Esophagus mucosa (tissue), 1 donor: ENCODE measurements at places on chromosomes 13 and 19. TPM values are rescaled to one million over a fixed set of nuclear protein-coding genes. Genes with fewer than 3 reads are reported as not detected.

ZNF541 gene
- total RNA-seq, result 0.08 TPM

ZNF17 gene
- total RNA-seq, result 6.5 TPM

KLF16 gene
- total RNA-seq, result 23.4 TPM

PSG5 gene
- total RNA-seq, result not detected

C19orf67 gene
- 0.12 TPM for total RNA-seq

TFPT gene
- total RNA-seq, result 8.8 TPM

CYSLTR2 gene
- total RNA-seq, result 0.24 TPM

KLK6 gene
- total RNA-seq, result 106 TPM

RPS28 gene
- 1,802 TPM for total RNA-seq

ZNF599 gene
- total RNA-seq, result 2.7 TPM

FREM2 gene
- total RNA-seq, result 0.40 TPM

ZNF667 gene
- 0.76 TPM for total RNA-seq

C5AR2 gene
- total RNA-seq, result 1.7 TPM

LRRC8E gene
- 11.6 TPM for total RNA-seq

ERVK3-1 gene
- 18.6 TPM for total RNA-seq

FBXO27 gene
- 41.9 TPM for total RNA-seq

ATXN8OS gene
- total RNA-seq, result not detected

FGF21 gene
- total RNA-seq, result not detected

LONP1 gene
- 47.1 TPM for total RNA-seq

RFPL4AL1 gene
- not detected for total RNA-seq

CEACAM5 gene
- total RNA-seq, result 369 TPM

ZNF665 gene
- total RNA-seq, result 0.56 TPM

SLC39A3 gene
- total RNA-seq, result 21.0 TPM

KLK12 gene
- total RNA-seq, result 153 TPM

NAA16 gene
- 9.6 TPM for total RNA-seq

WASF3 gene
- total RNA-seq, result 2.0 TPM

DLL3 gene
- total RNA-seq, result not detected

ANGPTL8 gene
- total RNA-seq, result not detected

CBLC gene
- total RNA-seq, result 36.2 TPM

SLC25A41 gene
- total RNA-seq, result 0.36 TPM

NANOS2 gene
- not detected for total RNA-seq

IZUMO2 gene
- not detected for total RNA-seq

NKPD1 gene
- total RNA-seq, result 1.00 TPM

PRSS57 gene
- total RNA-seq, result not detected

TLE5 gene
- 238 TPM for total RNA-seq

GNG7 gene
- 0.68 TPM for total RNA-seq

IFI30 gene
- total RNA-seq, result 17.0 TPM

EID2 gene
- total RNA-seq, result 6.7 TPM

DHDH gene
- 1.2 TPM for total RNA-seq

TLE2 gene
- total RNA-seq, result 6.3 TPM
